ENCODE measurements at places on chromosomes 2 and 18.
A peak's percentile ranks its signal among the peaks of the same experiment; 100 is the strongest.

DNA sequence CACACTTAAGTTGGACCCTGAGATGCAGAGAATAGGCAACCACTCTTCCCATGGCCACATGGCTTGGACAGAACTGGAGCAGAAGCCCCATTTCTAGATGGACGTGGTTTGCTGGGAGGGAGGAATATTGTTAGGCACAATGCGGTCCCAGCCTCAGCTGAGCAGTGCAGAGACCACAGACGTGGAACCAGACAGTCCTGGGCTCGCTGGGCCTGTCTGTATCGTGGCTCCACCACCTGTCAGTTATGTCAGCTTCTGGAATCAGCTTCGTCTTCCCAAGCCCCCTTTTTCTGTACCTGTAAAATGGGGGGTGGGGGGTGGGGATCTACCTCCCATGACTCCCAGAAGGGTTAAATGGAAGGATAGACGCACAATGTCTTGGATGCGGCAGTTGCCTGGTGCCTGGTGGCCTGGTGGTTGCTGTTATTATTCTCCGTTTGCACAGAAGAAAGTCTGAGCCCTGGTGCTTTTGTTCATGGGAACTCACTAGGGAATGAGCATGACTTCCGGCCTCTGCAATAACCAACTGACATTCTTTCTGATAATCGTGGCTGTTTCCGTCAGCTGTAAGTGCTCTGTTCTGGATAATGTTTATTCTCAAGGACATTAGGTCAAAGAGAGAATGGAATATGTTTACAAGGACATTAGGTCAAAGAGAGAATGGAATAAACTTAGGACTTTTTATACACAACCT, 31.4 kb downstream of the COLEC11 start:
- no peak for DNase-seq

GRCh38 chr2:40292291-40292690, 159.6 kb downstream of the SLC8A1 start:
- DNase-seq = no peak

GRCh38 chr2:26682155-26682554, 10.4 kb upstream of the KCNK3 start:
- DNase-seq = peak; percentile 32

GRCh38 chr2:166764702-166765101, 123.6 kb upstream of the XIRP2 start:
- no peak for DNase-seq

GRCh38 chr2:42047488-42048298, at the start of gene PKDCC:
Gene PKDCC, plus strand, starts transcription at chr2:42048021. Its CDS starts 179 bp downstream, at chr2:42048200.
- peak; percentile 91 for DNase-seq

DNA sequence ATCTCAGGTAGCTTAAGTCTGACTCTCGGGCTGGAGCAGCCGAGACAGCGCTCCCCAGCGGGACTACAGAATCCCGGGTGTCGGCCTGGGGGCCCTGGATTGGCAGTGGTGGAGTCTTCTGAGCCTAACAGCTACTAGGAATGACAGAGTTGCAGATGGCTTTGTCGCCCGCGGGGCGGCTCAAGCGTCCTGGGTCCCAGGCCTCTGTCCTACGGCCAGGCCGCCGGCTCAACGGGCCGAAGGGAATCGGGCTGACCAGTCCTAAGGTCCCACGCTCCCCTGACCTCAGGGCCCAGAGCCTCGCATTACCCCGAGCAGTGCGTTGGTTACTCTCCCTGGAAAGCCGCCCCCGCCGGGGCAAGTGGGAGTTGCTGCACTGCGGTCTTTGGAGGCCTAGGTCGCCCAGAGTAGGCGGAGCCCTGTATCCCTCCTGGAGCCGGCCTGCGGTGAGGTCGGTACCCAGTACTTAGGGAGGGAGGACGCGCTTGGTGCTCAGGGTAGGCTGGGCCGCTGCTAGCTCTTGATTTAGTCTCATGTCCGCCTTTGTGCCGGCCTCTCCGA, 8.8 kb downstream of the SIX2 start:
- no peak for DNase-seq

DNA sequence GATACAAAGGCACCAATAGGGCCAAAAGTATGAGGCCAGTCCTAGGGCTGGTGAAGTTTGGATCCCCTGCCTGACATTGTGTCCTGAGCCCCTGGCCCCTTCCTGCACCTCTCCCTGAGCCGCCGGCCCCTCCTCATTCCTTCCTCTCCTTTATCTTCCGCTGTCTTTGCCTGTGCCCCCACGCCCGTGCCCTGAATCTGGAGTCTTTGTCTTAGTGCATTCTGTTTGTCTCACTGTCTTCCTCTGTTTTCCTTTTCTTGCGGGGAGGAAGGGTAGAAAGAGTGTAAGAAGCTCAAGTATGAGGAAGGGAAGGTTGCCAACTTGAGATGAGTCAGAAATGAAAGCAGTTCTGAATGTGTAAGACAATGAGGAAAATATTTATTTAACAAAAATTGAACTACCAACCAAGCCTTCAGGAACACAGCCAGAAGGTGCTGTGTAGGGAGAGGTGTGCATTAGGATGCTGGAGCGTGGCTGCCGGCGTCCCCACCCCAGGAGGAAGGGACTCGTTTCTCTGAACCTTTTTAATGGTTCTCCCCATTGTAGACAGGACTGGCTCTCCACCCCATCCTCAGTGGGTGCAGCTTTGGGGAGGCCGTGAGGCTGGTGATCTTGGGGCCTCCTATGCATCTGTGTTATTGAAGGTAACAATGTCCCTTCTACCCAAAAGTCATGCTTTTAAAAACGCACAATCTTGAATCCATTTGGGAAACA, 133.1 kb downstream of the NEDD4L start:
- DNase-seq = peak; percentile 45

GRCh38 chr18:33372442-33372841, 68.1 kb downstream of the CCDC178 start:
- DNase-seq = no peak

GRCh38 chr2:60811491-60812375, 55.7 kb downstream of the PAPOLG start:
- no peak for DNase-seq

DNA sequence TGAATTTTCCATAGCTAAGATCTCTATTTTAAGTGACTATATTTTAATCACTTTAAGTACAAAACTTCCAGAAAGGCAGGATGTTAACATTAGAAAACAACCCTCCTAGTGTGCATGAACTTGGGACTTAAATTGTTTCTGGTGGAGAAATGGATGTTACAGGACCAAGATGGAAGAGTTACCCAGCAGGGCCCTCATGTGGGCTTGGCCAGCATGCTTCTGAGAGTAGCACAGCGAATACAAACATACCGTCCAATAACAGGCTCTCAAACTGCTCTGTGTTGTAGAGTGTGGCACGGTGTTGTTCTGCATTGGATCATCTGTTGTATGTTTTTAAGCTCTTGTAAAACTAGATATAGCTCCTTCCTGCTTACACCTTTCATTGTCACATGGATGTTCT, 346.1 kb upstream of the SMIM21 start:
- DNase-seq = no peak

DNA sequence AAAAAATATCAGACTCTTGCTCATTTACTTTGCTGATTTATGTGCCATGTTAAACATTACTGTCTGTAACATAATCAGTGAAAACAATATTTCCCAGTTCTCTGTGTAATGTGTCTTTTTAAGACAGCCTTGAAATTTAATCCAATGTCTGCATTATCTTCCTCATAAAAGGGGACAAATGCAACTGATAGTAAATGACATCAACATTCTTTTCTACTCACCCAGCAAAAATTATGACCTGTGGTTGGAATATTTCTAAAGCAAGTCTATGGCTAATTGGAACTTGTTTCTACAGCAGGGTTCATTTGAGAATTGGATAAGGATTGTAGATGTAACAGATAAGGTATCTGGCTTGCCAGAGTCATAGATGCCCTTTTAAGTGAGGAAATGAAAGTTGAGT, 34.8 kb downstream of the C1D start:
- peak; percentile 48 for DNase-seq

DNA sequence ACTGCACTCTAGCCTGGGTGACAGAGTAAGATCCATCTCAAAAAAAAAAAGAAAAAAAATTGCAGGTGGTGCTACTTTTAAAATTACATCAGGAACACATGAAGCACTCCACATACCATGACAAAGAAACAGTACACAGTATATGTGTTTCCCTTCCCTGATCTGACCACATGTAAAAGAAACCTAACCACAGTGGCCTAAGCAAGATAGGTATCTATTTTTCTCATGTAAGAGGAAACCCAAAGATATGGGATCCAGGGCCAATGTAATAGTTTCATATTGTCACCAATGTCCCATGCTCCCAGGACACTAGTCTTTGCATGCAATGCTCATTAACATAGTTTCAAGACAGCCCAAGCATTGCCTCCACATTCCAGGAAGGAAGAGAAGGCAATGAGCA, 99.9 kb downstream of the DYM start:
- DNase-seq = no peak

- no peak for DNase-seq
Measured at GRCh38 chr2:99876956-99877355, 265.4 kb downstream of the AFF3 start.

- DNase-seq = no peak
Measured at GRCh38 chr2:156935616-156936015, 321.9 kb upstream of the GALNT5 start.

DNA sequence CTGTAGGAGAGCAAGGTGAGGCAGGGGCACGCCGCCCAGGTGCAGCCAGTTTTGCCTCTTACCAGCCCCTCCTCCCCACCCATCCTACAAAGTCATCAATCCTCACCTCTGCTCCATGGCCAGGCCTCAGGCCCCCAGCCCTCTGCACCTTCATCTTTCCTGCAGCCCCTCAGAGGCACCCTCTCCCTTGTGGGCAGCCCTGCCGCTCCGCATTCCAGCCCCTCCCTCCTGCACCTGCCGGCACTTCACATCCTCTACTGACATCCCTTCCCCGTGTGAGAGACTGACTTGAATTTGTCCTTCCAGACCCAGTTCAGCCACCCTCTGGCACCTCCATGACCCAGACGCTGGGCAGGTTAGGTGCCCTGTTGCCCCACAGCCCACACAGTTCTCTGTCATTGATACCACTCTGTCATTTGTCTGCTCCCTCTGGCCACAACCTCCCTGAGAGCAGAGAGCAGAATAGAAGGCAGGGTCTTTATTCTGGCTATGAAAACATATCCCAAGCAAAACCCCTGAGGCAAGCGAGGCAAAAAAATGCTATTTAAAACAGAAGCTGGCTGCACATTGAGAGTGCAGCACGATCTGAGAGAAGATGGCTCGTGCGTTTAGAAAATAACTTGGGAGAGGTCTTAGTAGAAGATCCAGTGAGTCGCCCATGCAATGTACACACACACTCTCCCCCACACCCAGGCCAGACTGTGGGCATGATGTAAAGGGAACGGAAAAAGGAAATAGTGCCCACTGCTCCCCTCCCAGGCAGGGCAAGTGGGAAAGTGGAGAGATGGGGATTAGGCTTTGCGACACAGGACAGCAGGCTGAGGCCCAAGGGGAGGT, 25.9 kb downstream of the SDC1 start:
- DNase-seq = no peak

GRCh38 chr2:133607679-133608078, 39.4 kb upstream of the NCKAP5 start:
- DNase-seq = no peak

DNA sequence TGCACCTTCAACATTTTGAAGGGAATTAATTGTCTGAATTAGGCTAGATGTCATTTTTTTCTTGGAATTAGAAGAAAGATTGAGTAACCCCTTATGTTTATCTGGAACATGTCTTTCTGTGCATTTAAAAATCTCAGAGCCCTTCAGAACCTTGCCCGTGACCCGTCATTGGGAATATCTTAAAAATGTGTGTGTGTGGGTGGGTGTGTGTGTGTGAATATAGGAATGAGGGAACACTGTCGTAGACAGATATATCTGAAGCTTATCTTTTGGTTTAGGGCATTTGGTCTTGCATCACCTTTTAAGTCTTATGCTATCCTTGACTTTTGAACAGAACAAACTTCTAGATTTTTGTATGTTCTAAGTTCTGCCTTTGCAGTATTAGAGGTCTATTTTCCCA, 13.5 kb upstream of the IL1RL1 start:
- DNase-seq = no peak

DNA sequence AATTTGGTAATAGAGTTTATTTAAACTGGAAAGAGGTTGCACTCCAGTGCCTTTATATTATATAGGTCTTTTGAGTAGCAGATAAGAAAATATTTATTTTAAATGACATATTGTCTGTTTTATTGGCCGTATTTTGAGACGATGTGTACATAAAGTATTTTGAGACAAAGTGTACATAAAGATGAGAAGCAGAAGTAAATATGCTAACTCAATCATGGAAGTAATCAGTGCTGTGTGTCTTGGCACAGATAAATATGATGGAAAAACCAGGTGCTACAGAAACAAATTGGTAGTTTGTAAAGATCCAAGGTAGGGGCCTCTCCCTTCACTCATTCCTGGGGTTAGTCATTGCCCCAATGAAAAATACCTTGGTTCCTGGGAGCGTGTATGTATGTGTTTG, 382.9 kb downstream of the DSEL start:
- DNase-seq = no peak

- no peak for DNase-seq
Measured at GRCh38 chr2:193670478-193670877, 1475.7 kb upstream of the TMEFF2 start.

DNA sequence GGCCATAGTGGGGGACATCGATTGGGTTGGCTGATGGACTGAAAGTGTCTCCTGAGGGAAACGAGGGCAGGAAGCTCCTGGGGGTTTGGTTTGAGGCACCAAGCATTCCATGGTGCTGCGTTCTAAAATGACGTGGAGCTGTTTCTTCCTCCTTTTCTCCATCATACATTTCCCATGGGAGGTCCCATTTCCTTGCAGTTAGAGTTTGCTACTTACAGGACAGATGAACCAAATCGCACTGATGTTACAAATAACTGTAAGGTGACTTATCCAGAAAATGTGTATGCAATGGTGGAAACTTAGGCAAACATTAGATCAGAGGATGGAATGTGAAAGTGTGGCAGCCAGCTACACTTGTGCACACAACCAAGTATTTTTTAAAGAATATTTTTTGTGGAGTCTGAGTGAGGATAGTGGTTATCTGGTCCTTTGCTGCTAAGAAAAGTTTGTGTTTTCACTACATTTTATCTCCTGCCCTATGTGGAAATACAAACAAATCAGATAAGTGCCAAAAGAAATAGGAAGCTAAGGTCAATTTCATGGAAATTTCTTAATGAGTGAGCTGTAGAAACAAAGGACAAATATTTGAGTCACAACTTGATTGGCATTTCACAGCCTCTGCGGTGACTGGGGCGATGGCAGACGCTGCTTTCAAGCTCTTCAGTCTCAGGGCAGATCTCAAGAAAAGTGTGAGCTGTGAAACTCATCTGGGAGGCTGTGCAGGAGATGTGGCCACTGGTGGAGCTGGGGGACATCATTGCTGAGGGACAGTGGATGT, 256.2 kb downstream of the TSN start:
- no peak for DNase-seq

DNA sequence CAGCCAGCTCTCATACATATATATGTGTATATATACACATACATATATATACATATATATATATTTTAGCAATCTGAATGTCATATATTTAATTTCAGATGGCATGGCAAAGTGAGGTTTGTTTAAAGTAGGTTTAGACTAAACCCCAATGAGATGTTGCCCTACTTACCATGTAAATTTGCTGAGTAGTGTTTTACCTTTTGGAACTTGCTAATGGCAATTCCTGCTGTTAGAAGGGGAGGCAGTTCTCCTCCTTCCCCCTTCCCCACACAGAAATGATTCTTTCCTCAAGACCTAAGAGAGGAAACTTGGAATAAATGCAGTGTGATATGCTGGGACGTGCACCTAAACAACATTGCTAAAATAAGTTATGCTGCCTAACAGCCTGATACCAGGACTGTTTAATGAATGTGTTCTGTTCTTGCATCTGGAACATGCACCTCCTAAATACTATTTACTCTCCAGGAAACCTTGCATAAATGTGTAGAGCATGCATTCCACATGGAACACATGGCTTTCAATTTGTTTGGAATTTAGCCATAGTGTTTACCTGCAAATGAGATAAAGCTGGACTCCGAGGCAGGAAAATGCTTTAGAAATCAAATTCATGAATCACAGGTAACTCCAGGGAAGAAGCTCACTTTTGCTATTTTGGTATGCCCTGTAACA, 252.9 kb upstream of the SIX3 start:
- DNase-seq = no peak
